Activated gamma-delta T cell (primary cell): ENCODE measurements at places on chromosomes 2 and 18.

- no peak for DNase-seq
Observed at GRCh38 chr18:13688191-13689136, 37.9 kb downstream of the FAM210A start.

- DNase-seq, result no peak
Observed at GRCh38 chr2:151619337-151619989, 114.8 kb downstream of the NEB start.

DNA sequence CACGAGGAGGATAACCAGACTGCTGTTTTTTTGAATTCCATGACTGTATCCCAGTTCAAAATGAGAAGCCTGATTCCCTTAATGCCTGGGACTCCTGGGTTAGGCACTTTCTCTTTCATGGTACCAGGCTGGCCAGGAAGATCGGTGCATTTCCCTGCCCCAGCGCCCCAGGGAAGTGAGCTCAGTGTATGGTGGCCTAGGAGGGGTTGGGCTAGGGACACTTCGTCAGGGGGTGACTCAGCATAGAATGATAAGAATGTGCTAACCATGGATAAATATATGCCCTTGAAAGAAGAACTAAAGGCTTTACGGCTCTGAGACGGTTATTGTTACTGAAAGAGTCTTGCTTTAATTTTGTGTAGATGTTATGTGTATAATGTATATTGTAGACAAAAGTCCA, 27.5 kb upstream of the FAM237A start:
- no peak for DNase-seq

- no peak for DNase-seq
Observed at GRCh38 chr2:180133736-180134135, 126.6 kb upstream of the CWC22 start.
